Inflammatory macrophage (primary cell): ENCODE measurements at places on chromosomes 1 and 21.

- no peak for DNase-seq
These were observed 18.7 kb upstream of the SAMD13 start for GRCh38 chr1:84282780-84283333.

- DNase-seq = peak; percentile 14
These were observed 27.0 kb downstream of the ABCA4 start for GRCh38 chr1:94093996-94094395.

- DNase-seq = no peak
These were observed 716.1 kb upstream of the CXADR start for GRCh38 chr21:16796776-16797175.

DNA sequence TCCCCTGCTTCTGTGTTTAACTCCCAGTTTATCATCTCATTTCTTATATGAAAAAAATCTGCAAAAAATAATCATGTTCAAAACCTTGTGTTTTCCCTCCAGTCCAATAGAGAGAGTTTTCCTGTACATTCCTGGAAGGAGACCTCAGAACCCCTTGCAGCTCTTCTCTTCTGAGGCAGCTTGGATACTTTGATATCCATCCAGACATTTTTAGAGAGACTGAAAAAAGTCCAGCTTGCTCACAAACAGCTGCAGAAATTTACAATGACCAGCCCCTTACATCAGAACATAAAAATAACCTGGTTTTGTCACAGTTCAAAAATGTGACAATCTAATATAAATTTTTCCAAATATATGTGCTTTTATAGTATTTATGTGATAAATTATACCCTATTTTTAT is 73.3 kb upstream of the C1orf115 start:
- DNase-seq = no peak

GRCh38 chr1:219476116-219476515 is 136.8 kb downstream of the ZC3H11B start:
- DNase-seq = no peak
